NCI-H524 (cell line): ENCODE measurements at places on chromosomes 13 and 19.

- DNase-seq, result no peak
These were observed 95.7 kb downstream of the SLC10A2 start for GRCh38 chr13:102970542-102970941.

DNA sequence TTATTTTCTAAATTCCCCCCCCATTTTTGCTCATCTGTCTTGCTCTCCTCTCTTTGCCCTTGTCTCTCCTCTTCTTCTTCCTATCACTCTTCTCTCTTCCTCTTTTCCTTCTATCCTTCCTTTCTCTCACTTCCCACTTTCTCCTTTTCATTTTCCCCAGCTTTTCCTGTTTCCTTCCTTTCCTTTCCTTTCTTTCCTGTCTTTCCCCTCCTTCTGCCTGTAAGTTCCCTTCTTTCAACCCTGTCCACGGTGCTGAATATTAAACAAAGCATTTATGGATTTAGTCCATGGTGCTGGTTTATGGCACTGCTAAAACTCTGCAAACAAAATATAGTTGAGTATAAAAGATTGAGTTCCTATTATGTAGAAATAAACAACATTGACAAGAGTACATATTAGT, 27.6 kb downstream of the SCEL start:
- no peak for DNase-seq

- DNase-seq, result no peak
These were observed 76.2 kb downstream of the C13orf42 start for GRCh38 chr13:51034906-51035305.

DNA sequence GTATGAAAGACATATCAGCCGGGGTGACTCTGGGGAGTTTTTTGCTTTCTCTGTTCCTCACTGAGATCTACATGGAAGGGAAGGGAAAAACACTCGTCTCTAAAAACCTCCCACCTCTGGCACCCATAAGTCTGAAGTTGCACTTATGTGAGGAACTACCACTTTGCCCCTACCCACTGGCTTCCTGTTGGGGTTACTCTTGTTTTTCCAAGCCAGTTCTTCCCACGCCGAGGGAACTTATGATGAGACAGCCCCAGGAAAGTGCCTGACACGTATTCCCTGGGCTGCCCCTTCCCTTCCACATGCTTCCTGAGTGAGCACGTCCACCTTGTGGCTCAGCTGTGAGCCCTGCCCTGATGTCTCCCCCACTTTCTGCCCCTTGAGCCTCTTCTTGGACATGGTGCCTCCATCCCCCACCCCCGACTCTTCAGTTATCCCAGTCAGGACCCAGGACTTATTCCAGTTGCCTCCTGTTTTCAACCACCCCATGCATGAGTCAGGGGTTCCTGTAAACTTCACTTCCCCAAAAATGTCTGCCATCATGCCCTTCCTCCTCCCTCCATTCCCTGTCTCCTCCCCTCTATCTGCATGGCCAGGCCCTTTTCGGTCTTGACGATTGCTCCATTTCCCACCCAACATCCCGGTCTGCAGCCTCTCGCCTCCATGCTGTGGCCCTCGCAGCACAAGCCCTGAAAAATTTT, 5.1 kb upstream of the SIGLEC7 start:
- no peak for DNase-seq

GRCh38 chr13:40170982-40171381, 495.5 kb downstream of the FOXO1 start:
- no peak for DNase-seq

DNA sequence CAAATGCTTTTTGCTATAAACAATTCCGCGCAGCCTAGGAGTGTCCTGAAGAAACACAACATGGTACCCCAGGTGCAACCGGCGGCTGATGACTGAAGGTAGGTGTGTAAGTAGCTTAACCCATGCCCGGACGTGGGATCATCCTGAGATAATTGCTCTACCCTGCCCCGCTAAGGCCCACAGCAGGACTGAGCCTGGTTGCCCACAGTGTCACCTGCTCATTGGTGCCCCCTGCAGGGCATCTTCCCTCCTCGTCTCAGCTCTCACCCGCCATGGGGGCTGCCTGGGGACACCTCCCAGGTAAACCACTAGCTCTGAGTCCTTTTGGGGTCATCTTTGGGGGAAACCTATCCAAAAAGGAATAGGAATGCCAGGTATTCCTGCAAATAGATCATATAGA, 22.3 kb downstream of the TMEM161A start:
- no peak for DNase-seq

DNA sequence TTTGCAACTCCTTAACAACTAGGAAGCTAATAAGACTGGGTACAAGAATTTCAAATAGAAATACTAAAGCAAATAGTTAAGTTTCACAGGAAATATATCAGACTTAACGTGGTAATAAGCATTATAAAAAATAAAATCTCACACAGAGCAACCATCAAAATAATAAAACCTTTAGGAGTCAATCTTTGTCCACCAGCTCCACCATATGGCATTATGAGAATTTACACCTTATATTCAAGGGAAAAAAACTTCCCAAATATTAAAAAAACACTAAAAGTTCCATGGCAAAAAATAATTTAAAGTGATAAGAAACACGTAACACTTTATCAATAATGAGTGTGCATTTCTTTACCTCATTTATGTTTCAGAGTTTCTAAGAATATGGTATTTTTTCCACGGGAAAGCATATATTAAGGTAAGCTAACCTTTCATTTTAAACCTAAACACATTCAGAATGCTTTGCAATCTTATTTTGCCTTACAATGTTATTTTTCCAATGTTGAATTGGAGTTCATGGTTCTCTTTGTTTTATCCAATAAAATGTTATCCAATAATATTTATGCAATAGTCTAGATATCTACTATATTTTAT, 423.2 kb upstream of the SGCG start:
- DNase-seq, result peak; percentile 19

DNA sequence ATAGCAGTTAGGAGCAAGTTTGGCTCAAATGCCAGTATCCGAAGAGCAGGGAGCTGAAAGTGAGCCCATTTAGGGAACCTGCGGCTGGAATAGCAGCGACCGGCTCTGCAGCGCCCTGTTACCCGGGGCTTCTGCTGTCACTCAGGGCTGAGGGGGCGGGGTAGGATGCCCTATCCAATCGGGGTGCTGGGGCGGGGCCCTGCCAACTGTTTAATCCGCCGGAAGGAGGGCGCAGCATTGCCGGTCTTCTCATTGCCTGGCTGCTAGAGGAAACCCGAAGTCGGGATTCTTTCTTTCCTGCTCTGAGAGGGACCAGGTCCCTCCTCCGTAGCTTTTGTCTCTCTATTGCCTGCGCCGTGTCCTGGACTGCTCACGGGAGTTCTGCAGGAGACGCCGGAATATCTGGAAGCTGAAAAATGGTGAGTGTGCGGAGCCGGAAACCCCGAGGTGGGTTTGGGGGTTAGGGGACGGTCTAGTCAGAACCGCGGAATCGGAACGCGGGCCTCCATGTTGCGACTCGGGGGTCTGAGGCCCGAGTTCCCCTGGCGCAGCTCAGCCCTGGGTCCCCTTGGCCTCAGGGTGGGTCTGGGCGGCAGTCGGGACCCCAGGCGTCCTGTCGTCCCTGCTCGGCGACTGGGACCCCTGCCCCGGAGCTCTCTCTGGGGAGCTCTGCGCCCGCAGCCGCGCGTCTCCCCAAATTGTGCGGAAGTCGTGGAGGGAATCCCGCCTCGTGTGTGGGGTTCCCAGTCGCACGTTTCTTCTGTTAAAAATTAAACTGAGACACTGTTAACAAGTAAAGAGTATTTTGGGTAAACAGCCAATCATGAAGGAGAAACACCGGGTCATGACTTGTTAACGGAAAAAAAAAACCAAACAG, 22.8 kb downstream of the ZNF763 start:
- DNase-seq, result peak; percentile 91

- no peak for DNase-seq
These were observed at the start of gene OR7G3 for GRCh38 chr19:9126900-9127405. Gene OR7G3, minus strand, starts transcription at chr19:9126950. Its CDS starts 0 bp downstream, at chr19:9126950.

- no peak for DNase-seq
These were observed 8.4 kb upstream of the CYP2B6 start for GRCh38 chr19:40982594-40983101.

- no peak for DNase-seq
These were observed 3.5 kb downstream of the MYO9B start for GRCh38 chr19:17078920-17079709.

GRCh38 chr13:104831831-104832230, 1703.6 kb downstream of the EFNB2 start:
- DNase-seq, result peak; percentile 81

- DNase-seq, result peak; percentile 68
These were observed 8.7 kb upstream of the INSL3 start for GRCh38 chr19:17829855-17830566.

GRCh38 chr13:40389081-40389641, 277.3 kb downstream of the FOXO1 start:
- DNase-seq, result no peak

GRCh38 chr19:14113762-14114414, 3.7 kb downstream of the PRKACA start:
- DNase-seq, result no peak

DNA sequence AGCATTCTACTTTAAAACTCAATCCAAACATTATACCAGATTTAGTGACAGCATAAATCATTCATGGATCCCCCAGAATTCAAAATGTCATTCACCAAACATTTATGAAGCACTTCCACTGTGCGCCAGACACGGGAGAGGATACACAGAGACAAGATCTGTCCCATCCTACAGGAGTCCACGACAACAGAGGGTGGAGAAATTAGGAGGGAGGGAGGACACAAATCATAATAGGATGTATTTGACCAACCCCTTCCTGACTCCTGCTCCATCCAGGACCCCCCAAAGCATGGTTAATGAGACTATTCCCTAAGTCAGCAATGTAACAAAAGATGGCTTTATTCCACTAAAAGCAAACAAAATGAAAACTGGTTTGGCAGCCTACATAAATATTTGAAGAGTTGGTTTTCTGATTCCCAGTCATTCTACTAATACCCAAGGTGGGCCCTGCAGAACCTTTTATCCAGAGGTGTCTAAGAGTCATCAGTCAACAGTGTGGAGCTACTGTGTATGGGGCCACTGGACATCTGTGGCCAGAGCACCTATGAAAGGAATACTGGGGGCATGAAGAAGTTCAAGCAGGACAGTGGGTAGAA, 62.8 kb upstream of the DOCK9 start:
- DNase-seq, result no peak

- DNase-seq, result peak; percentile 58
These were observed 2.7 kb upstream of the CNN1 start for GRCh38 chr19:11535792-11536595.

GRCh38 chr19:7340959-7341837, 7.5 kb upstream of the ARHGEF18 start:
- peak; percentile 38 for DNase-seq

- DNase-seq, result no peak
These were observed 17.9 kb upstream of the OR10H5 start for GRCh38 chr19:15769586-15769985.

GRCh38 chr13:91136806-91137205, 210.7 kb upstream of the MIR17HG start:
- DNase-seq, result no peak

- DNase-seq, result no peak
These were observed 5.8 kb upstream of the USE1 start for GRCh38 chr19:17209126-17210036.

GRCh38 chr19:23440207-23440606, 44.9 kb upstream of the ZNF91 start:
- no peak for DNase-seq

DNA sequence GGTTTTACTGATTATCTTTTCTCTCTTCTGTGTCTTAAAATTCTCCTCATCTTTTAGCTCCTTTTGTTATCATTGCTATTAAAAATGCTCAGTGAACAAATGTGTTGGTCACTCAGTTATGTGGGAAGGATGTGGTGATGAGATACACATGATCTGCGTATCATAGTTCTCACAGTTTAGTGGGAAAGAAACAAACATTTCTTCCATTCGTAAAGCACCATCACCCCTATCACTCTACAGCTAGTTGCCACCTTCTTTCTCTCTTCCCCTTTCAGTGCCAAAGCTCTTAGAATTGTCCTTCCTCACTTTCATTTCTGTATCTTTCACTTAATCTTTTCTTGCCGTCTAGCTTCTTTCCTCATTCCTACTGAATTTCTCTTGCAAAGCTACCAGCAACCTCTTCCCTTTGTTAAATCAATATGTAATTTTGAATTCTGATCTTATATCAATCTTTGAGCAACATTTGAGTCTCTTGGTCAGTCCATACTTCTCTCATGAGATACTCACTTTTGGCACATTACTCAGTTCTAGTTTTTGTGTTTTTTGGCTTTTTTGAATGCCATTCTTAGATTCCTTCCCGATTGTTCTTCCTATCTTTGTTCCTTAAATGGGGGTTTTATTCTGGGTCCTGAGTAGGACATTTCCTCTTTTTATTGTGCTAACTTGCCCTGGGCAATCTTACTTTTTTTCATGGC, 122.3 kb downstream of the PCCA start:
- no peak for DNase-seq

DNA sequence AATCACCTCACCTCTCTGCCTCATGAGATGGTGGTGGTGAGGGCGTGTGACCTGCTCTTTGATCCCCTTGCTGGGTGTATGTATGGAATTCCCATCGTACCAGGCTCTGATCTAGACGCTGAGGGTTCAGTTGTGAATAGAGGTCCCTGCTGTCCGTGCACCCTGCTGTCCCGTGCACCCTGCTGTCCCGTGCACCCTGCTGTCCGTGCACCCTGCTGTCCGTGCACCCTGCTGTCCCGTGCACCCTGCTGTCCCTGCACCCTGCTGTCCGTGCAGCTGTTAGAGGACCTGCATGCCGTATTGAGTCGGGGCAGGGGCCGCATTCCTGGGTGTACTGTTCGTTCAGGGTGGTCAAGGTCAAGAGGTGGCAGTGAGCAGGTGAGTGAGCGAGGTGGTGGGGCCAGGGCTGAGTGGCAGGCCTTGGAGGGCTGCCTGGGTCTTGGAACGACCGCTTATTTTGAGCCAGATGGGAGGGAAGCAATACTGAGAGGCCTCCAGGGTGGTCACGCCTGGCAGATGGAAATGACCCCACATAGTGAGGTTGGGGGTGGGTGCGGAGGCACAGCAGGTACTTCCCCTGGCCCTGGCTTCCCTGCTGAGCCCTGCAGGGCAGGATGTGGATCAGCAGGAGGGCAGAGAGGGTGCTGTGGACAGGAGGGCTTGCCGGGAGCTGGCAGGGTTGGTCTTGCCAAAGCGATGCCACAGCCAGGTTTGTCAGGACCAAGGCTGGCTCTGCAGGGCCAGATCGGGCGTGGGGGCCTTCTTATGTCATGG, 4.6 kb upstream of the EPN1 start:
- DNase-seq, result no peak
